Dermis blood vessel endothelial cell (primary cell): ENCODE measurements at places on chromosomes 7 and 10. TPM values are rescaled to one million over a fixed set of nuclear protein-coding genes. Genes with fewer than 3 reads are reported as not detected.

Gene CCDC146
- total RNA-seq = 1.4 and 2.4 TPM in 2 replicates

Gene IDE
- total RNA-seq = 35.4 and 49.2 TPM in 2 replicates

Gene NUTM2A
- total RNA-seq = 0.09 and 0.85 TPM in 2 replicates

Gene LBX1
- total RNA-seq = not detected in 2 replicates

Gene C7orf57
- not detected in 2 replicates for total RNA-seq

Gene GRID2IP
- 0.05 TPM in 1 of 2 replicates, not detected in the other for total RNA-seq

Gene TMEM176B
- not detected in 2 replicates for total RNA-seq

Gene PEX1
- 14.3 and 14.8 TPM in 2 replicates for total RNA-seq

Gene FOXI2
- not detected in 2 replicates for total RNA-seq

Gene CALHM2
- total RNA-seq = 18.4 and 27.9 TPM in 2 replicates

Gene SYT15
- 0.51 and 1.5 TPM in 2 replicates for total RNA-seq

Gene GIMAP4
- 388 and 408 TPM in 2 replicates for total RNA-seq

Gene SFRP4
- 0.09 TPM in 1 of 2 replicates, not detected in the other for total RNA-seq

Gene PIK3AP1
- total RNA-seq = 0.14 TPM in 1 of 2 replicates, not detected in the other

Gene INTS15
- 13.1 and 14.5 TPM in 2 replicates for total RNA-seq
